ENCODE measurements at places on chromosomes 1 and 21.

GRCh38 chr1:245605480-245606156 is 450.8 kb downstream of the KIF26B start:
- no peak for DNase-seq

DNA sequence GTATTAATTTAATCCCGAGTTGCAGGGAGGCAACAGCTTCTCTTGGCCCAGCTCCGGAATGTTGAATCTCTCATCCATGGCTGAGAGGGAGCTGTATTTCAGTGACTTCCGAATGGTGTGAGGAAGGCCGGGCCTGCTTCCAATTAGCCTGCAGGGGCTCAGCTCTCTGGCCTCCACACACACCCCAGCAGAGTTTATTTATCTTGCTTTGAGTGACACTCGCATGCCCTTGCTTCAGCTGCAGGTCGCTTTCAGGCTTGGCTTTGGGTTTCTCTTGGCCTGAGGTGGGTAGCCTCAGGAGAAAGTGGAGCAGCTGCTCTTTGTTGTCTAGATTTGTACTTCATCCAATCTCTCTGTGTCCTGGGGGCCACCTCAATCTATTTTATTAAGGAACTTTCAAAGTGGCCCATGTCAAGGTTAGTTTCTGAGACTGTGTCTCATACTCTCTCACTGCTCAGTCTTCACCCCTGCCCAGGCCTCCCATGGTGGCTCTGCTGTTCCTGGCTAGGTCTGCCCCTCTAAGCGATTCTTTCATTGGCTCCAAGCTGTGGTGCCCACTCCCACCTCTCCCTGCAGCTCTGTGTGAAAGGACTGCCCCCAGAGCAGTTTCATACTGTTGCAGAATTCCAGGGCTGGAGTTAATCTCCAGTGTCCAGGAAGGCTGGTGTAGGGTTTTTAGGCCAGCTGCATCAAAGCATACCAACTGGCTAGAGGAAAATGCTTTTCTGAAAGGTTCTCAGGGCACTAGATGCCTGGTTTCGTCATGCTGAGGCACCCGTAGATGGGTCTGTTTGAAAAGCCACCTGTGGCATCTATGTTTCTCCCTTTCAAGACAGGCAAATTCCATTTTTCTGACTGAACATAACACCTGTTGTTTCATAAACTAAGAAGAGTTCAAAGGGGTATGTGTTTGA is 153.5 kb downstream of the PLXNA2 start:
- no peak for DNase-seq

DNA sequence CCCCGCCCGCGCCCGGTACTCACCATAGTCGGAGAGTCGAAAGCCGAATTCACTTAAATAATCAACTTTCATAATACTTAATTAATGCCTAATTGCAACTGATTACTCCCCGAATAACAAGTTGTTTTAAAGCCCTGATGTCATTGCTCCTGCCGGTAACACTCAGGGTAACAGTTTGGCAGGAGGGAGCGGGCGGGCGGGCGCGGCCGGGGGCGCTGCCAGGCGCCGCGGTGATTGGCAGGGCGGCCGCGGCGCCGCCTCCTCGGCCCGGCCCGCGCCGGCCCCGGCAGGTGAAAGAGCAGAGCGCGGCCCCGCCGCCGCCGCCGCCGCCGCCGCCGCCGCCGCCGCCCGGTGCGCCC is 102.2 kb downstream of the CASZ1 start:
- DNase-seq: no peak

GRCh38 chr1:46223472-46223943 is 20.4 kb downstream of the LURAP1 start:
- no peak for DNase-seq

DNA sequence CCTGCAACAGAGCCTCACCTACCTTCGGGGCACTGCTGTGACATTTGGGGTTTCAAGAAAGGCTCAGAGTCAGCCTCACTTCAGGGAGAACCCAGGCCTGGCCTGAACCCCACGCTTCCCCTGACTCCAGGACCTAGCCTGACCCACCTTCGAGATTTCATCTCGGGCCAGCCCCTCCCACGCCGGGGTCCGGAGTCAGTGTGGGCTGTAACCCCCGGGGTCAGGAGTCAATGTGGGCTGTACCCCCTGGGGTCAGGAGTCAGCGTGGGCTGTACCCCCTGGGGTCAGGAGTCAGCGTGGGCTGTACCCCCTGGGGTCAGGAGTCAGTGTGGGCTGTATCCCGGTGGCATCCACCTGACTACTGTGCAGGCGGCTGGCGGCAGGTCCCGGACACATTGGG is 183.0 kb upstream of the RAB4A start:
- DNase-seq: peak; percentile 60

DNA sequence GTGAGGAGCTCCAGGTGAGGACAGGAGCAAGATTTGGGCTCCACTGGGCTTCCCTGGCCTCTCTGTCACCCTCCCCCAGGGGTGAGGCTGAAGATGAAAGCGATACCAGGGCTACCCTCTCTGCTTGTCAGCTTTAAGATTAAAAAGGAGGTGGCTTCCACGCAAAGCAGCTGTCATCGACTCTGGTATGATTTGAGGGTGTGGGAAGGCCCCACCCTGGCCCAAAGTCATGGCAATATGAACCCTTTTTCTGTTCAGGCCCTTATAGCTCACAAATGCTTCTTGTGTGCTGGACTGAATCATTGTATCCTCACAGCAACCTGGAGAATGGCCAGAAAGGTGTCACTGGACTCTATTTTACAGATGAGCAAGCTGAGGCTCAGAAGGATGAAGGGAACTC is 41.6 kb downstream of the NUAK2 start:
- DNase-seq: no peak

GRCh38 chr1:3462356-3463012 is 8.0 kb downstream of the ARHGEF16 start:
- no peak for DNase-seq

DNA sequence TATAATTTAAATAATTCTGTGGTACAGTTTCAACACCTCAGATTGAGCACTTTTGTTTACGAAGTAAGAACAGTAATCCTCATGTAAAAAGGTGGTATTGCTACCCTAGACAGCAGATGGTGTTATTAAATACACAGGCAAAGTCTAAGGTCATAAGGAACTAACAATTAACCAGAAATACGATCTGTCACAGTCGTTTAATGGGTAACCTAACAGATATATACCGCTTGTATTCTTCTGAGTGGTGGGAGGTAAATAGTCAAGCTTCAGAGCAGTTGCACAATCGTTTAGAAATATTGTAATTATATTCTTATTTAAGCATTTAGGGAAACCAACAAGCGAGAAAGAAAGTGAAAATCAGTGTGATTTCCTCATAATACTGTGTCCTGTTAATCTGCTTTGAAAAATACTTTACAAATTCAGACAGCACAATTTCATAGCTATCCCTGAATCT is 9.8 kb upstream of the IRF2BP2 start:
- DNase-seq: no peak

DNA sequence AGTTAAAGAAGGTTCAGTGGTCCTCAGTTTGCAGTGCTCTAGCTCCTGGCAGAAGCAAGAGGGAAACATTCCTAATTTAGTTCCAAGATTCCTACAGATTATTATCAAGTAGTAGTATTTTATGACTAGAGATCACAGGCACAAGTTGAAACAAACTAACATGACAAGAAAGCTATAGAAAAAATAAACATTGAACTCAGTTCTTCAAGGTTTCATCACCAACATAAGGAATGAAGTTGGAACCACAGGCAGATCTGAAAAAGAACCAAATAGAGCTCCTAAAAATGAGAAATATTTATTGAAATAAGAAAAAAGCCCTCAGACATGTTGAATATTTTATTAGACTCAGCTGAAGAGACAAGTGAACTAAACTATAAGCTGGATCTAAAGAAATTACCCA is 40.6 kb downstream of the PDC start:
- DNase-seq: no peak

GRCh38 chr1:226736908-226737818 is 1.9 kb downstream of the ITPKB start:
- DNase-seq: no peak

DNA sequence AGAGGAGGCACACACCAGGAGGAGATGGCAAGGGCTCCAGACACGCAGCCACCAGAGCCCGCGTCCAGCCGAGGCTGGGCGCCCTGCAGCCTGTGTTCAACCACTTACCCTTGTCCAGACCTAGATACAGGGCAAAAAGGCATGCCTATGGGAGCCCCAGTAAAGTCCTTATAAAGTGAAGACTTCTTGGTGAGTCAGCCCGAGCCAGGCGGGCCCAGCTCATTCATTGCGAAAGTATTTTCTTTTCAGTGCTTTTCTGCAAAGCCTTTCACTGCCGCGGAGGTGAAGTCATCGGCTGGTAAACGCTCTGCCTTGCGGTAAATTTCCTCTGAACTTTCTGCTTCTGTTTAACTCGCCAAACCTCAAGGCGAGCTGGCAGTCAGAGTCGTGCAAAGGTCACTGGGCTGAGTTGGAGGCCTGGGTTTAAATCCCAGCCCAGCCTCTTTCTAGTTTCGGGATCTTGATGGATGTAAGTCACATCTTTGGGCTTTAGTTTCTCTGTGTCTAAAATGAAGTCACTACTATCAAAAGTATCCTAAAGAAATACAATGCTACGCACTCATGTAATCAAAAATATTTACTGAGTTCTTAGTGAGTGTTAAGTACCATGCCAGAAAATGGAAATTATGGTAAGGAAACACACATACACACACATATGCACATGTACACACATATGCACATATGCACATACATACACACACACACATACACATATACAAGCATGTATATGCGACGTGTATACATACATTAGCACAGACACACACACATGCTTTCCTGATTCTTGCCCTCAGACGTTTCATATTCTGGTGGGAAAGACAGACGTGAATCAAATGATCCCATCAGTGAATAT is 54.7 kb upstream of the IFFO2 start:
- DNase-seq: peak; percentile 74

GRCh38 chr1:234938924-234939323 is 189.7 kb downstream of the TOMM20 start:
- DNase-seq: no peak

DNA sequence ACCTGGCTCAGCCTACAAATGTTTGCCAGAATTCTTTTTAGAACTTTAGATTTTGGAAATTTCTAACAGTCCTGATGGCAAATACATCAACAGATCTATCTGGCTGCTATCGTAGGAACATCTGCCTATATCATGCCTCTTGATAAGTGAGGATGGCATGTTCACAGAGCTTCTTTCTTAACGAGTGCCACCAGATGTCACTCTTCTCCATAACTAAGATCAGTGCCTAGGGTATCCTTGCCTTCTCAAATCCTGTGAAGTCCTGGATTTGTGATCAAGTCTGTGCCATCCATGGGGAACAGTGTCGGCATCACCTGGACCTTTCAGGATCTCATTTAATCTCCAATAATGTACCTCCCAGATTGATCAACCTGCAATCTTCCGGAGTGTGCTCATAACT is 36.5 kb upstream of the CD5L start:
- DNase-seq: no peak

DNA sequence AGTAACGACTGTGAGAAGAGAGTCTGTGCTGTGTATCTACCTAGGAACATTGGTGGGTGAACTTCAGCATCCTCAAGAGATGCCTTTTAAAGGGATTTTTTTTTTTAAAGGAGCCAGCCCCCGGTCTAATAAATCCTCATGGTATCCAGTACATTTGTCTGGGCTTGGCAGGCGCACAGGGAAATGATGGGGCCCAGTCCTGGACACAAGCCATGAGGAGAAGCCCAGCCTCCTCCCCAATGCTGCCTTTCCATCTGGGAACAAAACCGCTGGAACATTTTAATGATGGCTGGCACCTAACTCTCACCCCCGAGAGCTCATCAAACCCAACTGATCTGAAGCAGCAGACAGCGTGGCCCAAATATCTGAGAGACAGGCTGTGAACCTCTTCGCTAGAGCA is 64.2 kb downstream of the ACOT7 start:
- DNase-seq: no peak

DNA sequence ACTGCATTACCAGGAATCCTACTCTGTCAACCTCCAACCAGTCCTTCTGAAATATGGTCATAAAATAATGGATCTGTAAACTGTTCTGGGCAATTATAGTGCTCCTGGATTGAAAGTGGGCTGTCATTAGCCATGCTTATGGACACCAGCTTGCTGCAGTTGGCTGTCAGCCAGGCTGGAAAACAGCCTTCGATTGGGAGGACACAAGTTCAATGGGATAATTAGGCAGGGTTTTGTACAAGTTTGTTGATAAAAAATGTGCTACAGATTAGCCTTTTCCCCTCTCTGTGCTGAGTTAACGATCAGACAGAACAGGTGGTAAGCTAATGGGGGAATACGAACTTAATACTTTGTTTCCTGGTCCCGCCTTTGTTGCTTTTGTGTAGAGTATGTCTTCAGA is 413.9 kb downstream of the DUSP10 start:
- no peak for DNase-seq

GRCh38 chr1:219581766-219582165 is 31.1 kb downstream of the ZC3H11B start:
- DNase-seq: no peak

- DNase-seq: no peak
These were observed 275.4 kb upstream of the SGIP1 start for GRCh38 chr1:66258404-66259105.

- no peak for DNase-seq
These were observed 7.6 kb upstream of the GBP4 start for GRCh38 chr1:89206373-89206772.

- DNase-seq: no peak
These were observed 67.8 kb downstream of the VPS26C start for GRCh38 chr21:37199057-37199924.

DNA sequence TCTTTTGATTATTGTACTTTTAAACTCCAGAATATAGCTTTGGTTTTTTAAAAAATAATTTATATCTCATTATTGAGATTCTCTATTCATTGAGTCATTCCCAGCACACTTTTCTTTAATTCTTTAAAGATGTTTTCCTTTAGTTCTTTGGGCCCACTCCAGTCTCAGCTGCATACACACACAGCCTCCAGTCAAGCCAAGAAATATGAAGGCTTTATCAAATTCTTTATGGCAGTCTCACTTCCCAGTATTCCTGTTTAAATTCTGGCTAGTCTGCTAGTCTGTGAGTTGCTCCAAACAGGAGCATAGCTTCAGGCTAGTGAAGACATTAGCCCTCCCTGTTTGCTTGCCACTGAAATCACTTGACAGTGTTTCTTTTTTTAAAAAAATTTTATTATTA is 61.2 kb downstream of the CRP start:
- no peak for DNase-seq

DNA sequence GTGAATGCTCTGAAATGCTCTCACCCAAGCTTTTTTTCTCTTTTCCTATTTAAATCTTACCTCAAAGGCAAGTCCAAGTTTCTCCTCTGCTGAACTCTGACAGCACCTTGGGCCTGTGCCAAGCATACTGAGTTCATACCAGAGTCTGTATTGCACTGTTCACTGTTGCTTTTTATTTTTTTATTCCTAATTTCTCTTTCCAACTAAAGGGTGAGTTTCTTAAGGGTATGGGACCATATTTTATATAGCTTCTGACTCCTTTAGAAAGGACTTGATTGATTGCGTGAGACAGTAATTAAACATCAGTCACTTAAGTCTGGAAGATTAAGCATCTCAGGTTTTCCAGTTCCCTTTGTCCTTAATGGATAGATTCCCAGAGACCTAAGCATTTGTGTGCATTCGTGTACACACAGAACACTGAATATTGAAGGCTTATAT is 69.9 kb downstream of the CACHD1 start:
- DNase-seq: no peak

GRCh38 chr1:205484985-205485967 is 19.2 kb upstream of the CDK18 start:
- no peak for DNase-seq

- DNase-seq: no peak
These were observed 93.4 kb upstream of the KLHDC7A start for GRCh38 chr1:18387307-18387706.
